Stimulated activated CD4-positive, alpha-beta T cell treated with anti-CD3 and anti-CD28 coated beads, TNF-alpha, amount 100 ng/mL, for 48 hours (primary cell): ENCODE measurements at places on chromosomes 13 and 19.

GRCh38 chr13:43596924-43597598 lies 189.7 kb downstream of the ENOX1 start:
- no peak for DNase-seq

- DNase-seq, result no peak
Measured at GRCh38 chr19:335486-336066, 9.0 kb downstream of the MIER2 start.

DNA sequence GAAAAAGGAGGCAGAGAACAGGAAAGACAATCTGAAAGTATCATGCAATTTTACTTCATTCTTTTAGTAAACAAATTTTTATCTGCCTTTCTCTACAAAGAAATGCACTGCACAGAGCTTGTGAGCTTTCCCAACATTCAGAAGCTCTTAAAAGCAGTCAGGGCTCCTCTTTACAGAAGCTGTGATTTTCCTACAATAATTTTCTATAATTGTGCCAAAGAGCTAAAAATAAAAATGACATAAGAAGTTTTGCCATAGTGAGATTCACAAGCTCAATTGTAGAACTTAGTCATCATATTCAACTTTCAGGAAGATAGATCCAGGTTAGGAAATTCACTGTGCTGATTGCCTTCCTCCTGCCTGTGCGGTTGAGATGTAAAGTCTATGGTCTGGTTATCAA lies 341.4 kb downstream of the PCDH9 start:
- DNase-seq, result no peak

DNA sequence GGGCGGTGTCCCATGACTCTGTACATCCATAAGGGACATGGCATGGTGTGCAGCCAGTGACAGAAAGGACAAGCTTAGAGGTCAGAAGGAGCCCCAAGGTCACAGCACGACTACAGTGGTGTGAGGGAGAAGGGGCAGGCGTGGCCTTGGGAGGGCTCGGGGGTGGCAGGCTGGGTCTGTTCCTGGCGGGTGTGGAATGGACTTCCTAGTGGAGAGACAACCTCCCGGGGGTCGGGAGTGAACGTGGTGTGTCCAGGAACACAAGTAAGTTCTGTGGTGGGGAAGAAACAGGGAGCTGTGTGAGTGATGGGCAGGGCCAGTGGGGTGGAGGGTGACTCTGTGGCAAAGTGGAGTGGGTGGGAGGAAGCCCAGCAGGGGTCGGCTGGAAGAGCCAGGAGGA lies 279.3 kb downstream of the TEX29 start:
- DNase-seq, result no peak

DNA sequence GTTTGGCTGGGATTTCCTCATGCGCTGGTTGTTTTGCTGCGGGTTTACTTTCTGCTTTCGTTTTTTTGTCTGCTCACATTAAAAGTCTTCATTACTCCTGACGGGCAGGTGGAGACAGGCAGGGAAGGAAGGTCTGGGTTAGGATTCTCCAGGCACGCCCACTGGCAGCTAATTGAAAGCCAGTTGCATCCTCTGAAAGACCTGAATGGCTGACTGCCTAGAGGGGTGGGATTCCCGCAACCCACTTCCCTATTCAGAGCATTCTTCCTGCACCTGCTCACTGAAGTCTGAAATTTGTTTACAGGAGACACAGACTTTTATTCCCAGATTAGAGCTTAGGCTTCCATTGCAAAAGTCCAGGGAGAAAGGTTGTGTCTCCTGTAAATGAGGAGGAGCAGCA lies 172.0 kb downstream of the UQCRFS1 start:
- DNase-seq, result no peak

- no peak for DNase-seq
Measured at GRCh38 chr13:99196466-99197116, 4.1 kb upstream of the UBAC2 start.

- no peak for DNase-seq
Measured at GRCh38 chr13:112053744-112054615, 13.0 kb upstream of the SOX1 start.

- no peak for DNase-seq
Measured at GRCh38 chr19:1491114-1491848, at the start of gene REEP6. Gene REEP6 (plus strand): TSS chr19:1491181. CDS start chr19:1491270, 89 bp downstream.

DNA sequence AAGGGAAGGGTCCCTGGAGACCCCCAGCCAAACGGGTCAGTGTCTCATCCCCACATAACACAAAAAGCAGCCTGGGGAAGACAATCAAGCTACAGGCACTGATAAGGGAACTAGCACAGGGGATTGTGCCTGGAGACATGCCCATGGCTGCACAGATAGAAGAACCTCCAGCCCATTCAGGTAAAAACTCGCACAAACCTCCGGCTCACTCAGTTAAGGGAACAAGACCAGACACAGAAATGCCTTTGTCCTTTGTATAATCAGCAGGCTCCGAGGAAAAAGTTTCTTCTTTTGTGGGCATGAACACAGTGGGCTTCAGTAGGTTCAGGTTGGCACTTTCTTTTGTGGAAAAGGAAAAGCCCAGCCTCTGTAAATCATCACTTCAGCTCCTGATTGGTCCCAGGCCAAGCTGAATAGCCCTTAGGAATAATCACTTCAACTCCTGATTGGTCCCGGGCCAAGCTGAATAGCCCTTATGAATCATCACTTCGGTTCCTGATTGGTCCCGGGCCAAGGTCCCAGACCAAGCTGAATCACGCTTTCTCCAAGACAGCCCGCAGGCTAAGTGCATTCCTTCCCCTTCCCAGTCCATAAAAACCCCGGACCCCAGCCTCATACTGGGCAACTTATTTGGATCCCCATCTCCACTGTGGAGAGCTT lies 5.0 kb upstream of the ZNF230 start:
- DNase-seq, result no peak

DNA sequence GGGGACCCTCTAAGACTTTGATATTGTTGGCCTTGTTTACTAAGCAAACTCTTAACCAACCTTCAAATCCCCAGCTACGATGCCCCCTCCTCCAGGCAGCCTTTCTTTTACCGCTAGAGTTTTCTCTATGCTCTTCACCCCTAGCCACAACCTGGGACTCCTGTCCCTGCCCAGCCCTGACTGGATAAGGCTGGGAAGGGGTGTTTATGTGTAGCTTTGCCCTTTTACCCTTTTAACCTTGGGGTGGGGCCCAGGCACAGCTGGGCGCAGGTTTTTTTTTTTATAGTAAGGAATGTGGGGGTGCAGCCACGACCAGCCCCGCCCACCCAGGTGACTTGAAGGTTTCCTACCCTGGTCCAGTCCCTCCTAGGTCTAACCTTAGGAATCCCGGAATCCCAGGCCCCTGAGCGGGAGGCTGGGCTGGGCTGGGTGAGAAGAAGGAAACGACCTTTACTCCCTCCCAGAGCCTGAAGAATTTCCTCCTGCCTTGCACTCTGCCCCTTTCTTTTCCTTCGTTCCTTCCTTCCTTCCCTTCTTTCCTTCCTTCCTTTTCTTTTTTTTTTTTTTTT lies 12.2 kb downstream of the TJP3 start:
- DNase-seq, result no peak

DNA sequence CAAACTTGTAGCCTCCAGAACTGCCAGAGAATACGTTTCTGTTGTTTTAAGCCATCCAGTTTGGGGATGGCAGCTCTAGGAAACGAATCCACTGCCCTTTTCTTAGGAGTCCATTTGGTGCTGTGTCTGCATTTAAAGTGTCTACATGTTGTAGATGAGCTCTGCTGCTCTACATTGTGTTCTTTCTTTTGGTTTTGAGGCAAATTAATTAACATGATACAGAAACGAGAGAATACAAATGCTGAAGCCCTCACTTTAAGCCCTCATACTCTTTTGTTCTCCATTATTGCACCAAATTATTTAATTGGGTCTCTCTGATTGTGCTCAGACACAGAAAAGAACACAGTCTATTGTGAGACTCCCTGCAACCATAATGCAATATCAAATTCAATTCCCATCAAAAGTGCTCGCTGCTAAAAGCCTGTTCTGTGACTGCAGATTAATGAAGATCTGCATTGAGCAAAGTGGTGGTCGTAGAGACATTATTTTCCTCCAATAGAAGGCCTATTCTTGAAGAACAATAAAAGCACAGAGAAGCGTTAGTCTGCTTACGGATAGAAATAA lies 166.3 kb upstream of the SOX21 start:
- no peak for DNase-seq

DNA sequence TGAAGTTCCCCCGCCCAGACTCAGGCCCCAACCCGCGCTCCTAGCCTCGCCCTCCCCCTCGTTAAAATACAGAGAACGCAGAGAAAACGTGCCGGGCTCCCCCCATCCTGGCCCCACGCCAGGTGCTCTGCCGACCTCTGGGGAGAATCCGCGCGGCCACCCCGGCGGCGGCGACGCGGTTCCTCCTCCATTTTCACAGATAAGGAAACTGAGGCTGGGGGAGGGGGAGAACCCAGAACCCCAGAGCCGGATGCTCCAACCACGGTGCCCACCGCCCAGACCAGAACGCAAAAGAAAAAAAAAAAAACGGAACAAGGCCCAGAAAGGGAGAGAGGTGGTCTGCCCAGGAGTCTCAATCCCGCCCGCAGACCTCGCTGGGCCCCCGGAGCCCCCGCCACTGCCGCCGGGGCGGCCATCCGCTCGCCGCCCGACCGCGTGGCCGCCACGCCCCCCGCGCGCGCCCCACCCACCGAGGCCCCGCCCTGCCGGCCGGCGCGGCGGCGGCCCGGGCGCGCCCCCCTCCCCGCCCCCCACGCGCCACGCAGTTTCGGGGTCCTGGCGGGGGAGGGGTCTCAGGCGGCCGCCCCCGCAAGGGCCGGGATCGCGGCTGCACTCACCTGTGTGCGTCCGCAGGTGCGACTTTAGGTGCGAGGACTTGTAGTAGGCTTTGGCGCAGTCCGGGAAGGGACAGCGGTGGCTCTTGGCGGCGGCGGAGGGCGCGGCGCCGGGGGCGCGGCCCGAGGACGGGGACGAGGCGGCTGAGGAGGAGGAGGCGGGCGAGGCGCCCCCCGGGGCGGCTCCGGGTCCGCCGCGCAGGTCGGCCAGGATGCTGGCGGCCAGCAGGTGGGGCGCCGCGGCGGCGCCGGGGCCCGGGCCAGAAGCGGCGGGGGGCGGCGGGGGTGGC lies 703 bp downstream of the KLF16 start:
- no peak for DNase-seq

GRCh38 chr19:34356875-34357274 lies 8.1 kb upstream of the GPI start:
- no peak for DNase-seq

GRCh38 chr13:113129480-113129879 lies 6.9 kb downstream of the F10 start:
- DNase-seq, result no peak

GRCh38 chr13:46629811-46630413 lies 76.9 kb downstream of the LRCH1 start:
- no peak for DNase-seq

- no peak for DNase-seq
Measured at GRCh38 chr13:109180905-109181425, 551.6 kb downstream of the MYO16 start.

GRCh38 chr13:21557995-21558394 lies 46.0 kb downstream of the MICU2 start:
- DNase-seq, result no peak

DNA sequence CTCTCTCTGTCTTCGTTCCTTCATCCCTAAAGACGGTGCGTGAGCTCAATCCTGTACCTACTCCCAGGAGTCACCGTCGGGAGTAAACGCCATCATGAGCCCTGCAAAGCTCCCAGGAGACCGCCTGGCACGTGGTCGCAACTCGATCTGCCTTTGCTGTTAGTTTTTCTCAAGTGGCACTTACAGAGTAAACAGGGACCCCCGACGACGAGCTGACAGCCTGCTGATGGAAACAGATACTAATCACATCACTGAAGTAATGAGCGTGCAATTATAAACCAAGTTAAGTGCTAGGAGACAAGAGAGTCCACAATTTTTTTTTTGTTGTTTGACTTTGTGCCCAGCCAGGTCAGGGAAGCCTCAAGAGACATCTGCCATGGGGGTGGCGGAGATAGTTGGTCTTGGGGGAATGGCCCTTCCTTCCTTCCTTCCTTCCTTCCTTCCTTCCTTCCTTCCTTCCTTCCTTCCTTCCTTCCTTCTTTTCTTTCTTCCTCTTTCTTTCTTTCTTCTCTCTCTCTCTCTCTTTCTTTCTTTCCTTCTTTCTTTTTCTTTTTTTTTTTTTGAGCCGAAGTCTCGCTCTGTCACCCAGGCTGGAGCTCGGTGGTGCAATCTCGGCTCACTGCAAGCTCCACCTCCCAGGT lies 23.6 kb downstream of the CACNG6 start:
- no peak for DNase-seq

- DNase-seq, result no peak
Measured at GRCh38 chr13:30877335-30877734, 28.7 kb upstream of the MEDAG start.

DNA sequence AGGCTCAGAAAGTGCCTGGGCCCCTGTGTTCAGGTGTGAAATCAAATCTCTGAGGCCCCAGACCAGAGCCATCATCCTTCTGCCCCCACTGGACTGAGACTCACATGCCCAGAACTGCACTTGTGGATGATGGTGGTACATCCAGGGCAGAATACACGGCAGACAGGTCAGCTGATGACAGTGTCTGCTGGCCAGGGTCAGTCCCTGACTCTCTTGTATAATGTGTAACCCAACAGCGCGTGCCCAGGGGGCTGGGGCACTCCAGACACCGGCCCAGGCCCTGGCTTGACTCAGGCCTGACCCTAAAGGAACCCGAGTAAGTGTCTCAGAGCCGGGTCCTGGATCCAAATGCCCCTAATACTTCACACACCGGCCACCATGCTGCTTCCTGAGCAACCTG lies 37.4 kb upstream of the GATAD2A start:
- DNase-seq, result no peak

DNA sequence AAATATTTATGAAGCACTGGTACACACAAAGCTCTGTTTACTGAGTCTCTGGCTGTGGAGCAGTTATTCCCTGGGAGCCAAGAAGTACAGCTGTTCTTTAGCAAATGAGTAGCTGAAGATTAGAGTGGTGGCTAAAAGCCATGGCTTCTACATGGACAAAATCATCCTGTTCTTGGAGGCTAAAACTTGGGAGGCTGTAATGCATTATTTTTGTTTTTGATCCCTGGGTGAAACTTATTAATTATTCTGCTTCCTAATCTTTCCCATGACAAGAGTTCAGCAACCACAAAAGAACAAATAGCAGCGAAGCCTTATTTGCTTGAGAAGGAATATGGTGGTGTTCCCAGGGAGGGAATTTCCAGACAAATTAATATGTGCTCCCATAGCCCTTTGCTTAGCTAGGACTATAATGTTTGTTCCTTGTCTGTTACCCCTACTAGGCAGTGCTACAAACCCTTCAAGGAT lies 109.5 kb downstream of the DCT start:
- DNase-seq, result no peak

DNA sequence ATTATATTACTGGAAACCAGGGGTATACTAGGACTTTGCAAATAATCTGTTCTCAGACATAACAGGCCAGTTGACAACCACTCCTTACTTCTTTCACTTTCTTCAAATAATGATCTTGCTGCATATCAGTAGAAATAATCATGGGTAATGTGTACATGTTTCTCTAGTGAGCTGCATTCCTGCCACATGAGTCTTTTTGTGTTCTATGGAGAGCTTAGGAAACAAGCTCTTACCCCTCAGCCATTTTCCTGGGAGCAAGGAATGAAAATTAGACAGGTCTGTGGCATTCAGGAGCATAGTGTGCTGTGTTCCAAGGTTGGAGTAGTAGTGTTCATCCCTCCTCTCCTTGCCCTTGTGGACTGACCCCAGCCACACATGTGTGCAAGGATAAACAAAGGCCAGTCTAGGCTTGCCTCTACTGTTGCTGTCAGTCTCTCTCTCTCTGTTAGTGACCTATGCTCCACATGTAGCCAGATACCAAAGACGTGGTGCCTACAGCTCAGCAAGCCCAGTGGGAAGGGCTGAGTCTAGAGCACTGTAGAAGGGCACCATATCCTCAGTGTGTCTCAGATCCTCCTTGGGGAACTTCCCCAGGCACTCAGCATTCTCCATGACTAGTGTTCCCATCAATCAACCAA lies 11.5 kb upstream of the OXGR1 start:
- DNase-seq, result no peak

- DNase-seq, result no peak
Measured at GRCh38 chr13:35700671-35701070, 224.2 kb upstream of the MAB21L1 start.
